ENCODE measurements at places on chromosomes 16 and 17. TPM values are rescaled to one million over a fixed set of nuclear protein-coding genes. Genes with fewer than 3 reads are reported as not detected.

DNA sequence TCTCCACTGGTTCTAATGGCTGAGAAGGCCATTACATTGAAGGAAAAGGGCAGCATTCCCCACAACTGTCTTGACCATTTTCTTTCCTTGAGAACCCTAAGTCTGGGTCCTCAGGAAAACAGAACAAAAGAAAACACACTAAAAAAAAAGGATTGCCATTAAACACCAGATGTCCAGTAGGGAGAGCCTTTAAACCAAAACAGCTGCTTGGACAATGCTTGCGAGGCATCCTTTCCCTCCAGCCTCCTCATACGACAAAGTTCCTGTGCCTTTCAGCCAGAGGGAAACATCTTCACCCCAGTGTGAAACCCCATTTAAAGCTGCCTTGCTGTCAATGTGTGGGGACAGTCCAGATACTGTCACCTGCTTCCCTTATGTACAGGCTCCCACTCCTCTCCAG lies 74.3 kb downstream of the MMD start:
- no peak for DNase-seq

The ABCC6 gene
- not detected for total RNA-seq

GRCh38 chr16:69273009-69273408 lies 38.1 kb upstream of the VPS4A start:
- DNase-seq: no peak

DNA sequence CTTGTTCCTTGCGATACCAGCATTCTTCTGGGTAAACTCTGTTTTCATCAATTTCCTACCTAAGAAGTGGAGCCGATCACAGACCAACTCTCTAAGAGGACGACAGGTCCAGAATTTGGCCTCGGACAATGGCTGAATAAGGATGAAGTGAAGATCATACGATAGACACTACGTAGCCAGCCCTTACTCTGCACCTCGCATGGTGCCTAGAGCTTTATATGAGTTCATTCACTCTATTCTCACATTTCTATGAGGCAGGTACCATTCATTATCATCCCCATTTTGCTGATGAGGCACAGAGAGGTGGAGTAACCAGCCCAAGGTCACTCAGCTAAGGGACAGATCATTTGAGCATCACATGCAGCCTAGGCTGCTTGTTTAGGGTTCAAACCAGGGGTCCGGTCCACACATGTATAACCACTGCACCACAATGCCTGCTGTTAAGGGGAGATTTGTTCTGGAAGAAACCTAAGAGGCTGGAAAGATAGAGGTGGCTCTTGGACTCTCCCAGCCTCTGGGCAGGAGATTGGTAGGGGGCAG lies 78.6 kb downstream of the MYH11 start:
- no peak for DNase-seq

GRCh38 chr17:75614006-75614405 lies 19.2 kb upstream of the SMIM5 start:
- DNase-seq: no peak

The CLEC16A gene
- total RNA-seq: 24.8 TPM

DNA sequence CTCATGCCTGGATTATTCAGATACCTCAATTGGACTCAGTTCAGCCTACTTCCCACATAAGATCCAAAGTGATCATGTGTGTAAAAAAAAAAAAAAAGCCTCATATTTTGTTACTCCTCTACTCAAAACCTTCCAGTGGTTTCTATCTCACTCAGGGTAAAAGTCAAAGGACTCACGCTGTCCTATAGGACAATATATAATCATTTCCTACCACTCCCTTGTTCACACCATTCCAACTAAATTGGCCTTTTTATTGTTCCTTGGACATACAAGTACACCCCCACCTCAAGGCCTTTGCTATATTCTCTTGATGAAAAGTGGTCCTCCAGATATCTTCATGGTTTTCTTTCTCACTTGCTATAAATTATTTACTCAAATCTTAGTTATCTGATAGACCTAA lies 99.2 kb downstream of the USP32 start:
- no peak for DNase-seq

All from naive thymus-derived CD8-positive, alpha-beta T cell (primary cell).